ENCODE measurements at places on chromosomes 6 and 20.

GRCh38 chr6:139800837-139801236, 426.4 kb upstream of the CITED2 start:
- DNase-seq, result no peak

- no peak for DNase-seq
Observed at GRCh38 chr20:33351696-33352095, 49.6 kb downstream of the CDK5RAP1 start.

DNA sequence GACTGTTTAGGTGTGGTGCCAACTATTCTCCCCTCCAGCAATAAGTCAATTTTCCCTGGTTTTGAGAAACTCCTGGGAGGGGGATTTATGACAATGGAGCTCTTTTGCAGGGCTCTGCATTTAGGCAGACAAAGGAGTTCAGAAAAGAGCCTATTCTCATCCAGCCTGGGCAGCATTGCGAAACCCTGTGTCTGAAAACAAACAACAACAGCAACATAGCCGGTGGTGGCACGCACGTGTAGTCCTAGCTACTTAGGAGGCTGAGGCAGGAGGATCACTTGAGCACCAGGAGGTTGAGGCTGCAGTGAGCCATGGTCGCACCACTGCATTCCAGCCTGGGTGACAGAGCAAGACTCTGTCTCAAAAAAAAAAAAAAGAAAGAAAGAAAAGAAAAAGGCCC, 6.4 kb downstream of the CLPS start:
- DNase-seq, result no peak

DNA sequence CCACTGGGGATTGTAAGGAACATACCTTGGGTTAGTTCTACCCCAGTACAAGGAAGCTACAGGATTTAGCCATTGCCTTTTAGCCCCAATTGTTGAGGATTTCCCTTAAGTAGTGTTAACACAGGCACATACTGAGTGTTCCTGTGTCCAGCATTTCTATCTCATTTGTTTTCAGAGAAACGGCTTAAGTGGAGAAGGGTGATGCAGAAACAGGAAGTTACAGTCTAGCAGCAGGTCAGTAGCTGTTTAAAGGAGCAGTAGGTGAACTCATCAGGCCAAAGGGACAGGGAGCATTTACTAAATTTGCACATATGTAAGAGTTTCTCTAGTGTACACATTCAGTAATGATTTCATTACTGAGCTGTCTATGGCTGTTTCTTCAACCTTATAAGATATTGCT, 644.2 kb upstream of the GJE1 start:
- DNase-seq, result no peak

- DNase-seq, result no peak
Observed at GRCh38 chr6:86529635-86530034, 407.7 kb upstream of the HTR1E start.

- no peak for DNase-seq
Observed at GRCh38 chr6:112100561-112100960, 13.2 kb downstream of the FAM229B start.

- DNase-seq, result no peak
Observed at GRCh38 chr6:1382883-1383728, 6.3 kb upstream of the FOXF2 start.

GRCh38 chr6:45816674-45817297, 198.9 kb downstream of the CLIC5 start:
- no peak for DNase-seq

GRCh38 chr6:112909781-112910180, 562.7 kb downstream of the RFPL4B start:
- DNase-seq, result no peak

GRCh38 chr20:38979842-38980241, 17.7 kb downstream of the DHX35 start:
- no peak for DNase-seq

GRCh38 chr20:63745961-63746731, 6.6 kb downstream of the SLC2A4RG start:
- DNase-seq, result no peak

- no peak for DNase-seq
Observed at GRCh38 chr20:13322621-13323020, 101.5 kb downstream of the ISM1 start.

All from NCI-H446 treated with DMSO at 0.1 percent for 48 hours (cell line).